ENCODE measurements at places on chromosomes 2 and 18. TPM values are rescaled to one million over a fixed set of nuclear protein-coding genes. Genes with fewer than 3 reads are reported as not detected.
A peak's percentile ranks its signal among the peaks of the same experiment; 100 is the strongest.

GRCh38 chr2:165401285-165401852 is 68.1 kb upstream of the CSRNP3 start:
- peak; percentile 77 for DNase-seq
- no peaks in the 10 kb centered on the region for H3K36me3 ChIP-seq
- no peaks in the 10 kb centered on the region for H3K27me3 ChIP-seq
- H3K4me3 ChIP-seq = no peak overlapping the region
- H3K4me1 ChIP-seq = no peaks in the 10 kb centered on the region

GRCh38 chr2:38709567-38710194 is 41.5 kb downstream of the SRSF7 start:
- DNase-seq = no peak
- H3K27me3 ChIP-seq = no peaks in the 10 kb centered on the region
- H3K27ac ChIP-seq = no peak overlapping the region
- no peak overlapping the region for H3K4me3 ChIP-seq
- no peaks in the 10 kb centered on the region for H3K36me3 ChIP-seq

- peaks cover 8% of the 10 kb centered on the region for H3K27me3 ChIP-seq
Measured at GRCh38 chr2:197310271-197310985, at the start of gene ANKRD44. ANKRD44 (minus strand) TSS chr2:197310780; CDS start chr2:197310604, 176 bp downstream.

- no peak overlapping the region for H3K27ac ChIP-seq
- H3K4me3 ChIP-seq = no peak overlapping the region
- no peak for DNase-seq
Measured at GRCh38 chr18:39299152-39299551, 1733.6 kb upstream of the CELF4 start.

DNA sequence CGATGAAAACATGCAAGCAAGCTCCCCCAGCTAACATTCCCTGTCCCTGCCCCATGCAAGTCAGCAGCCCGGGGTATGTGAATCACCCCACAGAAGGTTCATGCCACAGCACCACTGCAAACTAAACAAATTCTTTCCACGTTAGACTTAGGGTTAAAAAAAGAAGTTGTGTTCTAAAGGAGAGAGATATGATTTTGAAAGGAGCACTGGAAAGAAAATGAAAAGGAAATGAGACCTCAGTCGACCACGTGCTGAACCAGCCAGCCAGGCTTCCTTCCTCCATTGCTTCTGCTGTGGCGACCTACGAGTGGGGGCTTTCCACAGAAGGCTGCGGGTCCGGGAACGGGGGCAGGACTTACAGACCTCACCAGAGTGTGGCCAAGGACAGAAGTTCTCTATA is 52.0 kb downstream of the ARL4C start:
- peak; percentile 97 for DNase-seq
- peak overlapping the region; percentile 98 for H3K27ac ChIP-seq
- H3K4me1 ChIP-seq = peaks cover 27% of the 10 kb centered on the region

DNA sequence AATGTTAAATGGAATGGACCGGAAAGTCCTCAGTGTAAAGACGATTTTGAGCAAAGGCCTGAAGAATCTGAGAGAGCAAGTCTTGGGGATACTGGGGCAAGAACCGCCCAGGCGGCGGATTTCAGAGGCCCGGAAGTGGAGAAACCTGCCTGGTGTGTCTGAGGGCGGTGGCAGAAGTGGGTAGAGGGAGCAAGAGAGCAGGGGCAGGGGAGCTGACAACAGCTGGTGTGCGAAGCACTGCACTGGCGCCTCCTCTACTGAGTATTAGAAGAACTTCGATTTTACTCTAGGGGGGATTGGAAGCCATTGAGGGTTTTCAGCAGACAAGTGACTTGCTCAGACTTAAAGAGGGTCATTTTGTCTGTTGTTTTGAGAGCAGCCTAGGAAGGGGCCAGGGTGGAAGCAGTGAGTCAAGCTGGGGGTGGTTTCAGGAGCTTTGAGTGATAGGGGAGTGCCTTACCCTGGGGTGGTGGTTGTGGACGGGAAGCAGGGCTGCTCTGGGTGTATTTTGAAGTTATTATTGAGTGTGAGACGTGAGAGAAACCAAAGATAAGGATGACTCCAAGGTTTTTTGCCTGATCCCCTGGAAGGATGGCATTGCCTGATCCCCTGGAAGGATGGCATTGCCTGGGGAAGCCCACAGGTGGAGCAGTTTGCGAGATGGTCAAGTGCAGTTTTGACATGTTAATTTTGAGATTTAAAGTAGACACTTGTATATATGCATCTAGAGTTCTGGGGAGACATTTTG is 52.5 kb downstream of the ZNF236 start:
- H3K4me3 ChIP-seq = no peak overlapping the region
- H3K27ac ChIP-seq = no peak overlapping the region
- H3K4me1 ChIP-seq = no peaks in the 10 kb centered on the region
- H3K36me3 ChIP-seq = peaks cover 6% of the 10 kb centered on the region

MEP1B gene
- not detected for total RNA-seq

PRKAG3 gene
- under 0.01 TPM for total RNA-seq

RMDN2 gene
- 11.9 TPM for total RNA-seq

PPP1R1C gene
- total RNA-seq = 0.29 TPM

PCARE gene
- total RNA-seq = not detected

LOXL3 gene
- total RNA-seq = 97.4 TPM

All from osteoblast (primary cell).